Trophoblast cell (in vitro differentiated cells and primary cell): ENCODE measurements at places on chromosomes 16 and 17.
A peak's percentile ranks its signal among the peaks of the same experiment; 100 is the strongest.

DNA sequence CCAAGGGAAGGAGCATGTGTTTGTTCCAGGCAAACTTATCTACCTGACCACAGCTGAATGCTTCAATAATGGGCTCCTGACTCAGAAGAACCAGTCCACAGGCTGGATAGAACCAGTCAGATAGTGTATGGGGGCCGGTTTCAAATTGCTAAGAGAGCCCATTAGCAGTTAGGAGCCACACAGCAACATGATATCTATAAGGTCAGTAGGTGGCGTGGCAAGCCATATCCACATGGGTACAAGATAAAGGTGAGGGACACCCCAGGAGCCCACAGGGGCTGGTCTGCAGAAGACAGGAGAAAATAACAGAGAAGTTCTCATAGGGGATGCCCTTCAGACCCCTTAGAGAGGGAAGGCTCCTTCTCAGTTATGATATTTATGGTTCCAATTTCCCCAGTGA lies 31.6 kb upstream of the CDRT15 start:
- no peak for DNase-seq

- peak; percentile 46 for DNase-seq
These were observed 14.6 kb downstream of the HOXB1 start for GRCh38 chr17:48515925-48516900.

GRCh38 chr17:6684881-6685767 lies 28.0 kb downstream of the SLC13A5 start:
- DNase-seq, result no peak

GRCh38 chr17:78484271-78485246 lies 92.6 kb downstream of the DNAH17 start:
- no peak for DNase-seq

- DNase-seq, result peak; percentile 16
These were observed 113.5 kb upstream of the RPL38 start for GRCh38 chr17:74089869-74090464.

GRCh38 chr16:87697792-87698191 lies 68.0 kb downstream of the KLHDC4 start:
- DNase-seq, result no peak
